ENCODE measurements at places on chromosomes 3 and 15.

- DNase-seq: peak; percentile 32
Observed at GRCh38 chr15:89845305-89845893, 30.7 kb upstream of the ANPEP start.

- no peak for DNase-seq
Observed at GRCh38 chr3:173513123-173513522, 115.6 kb downstream of the NLGN1 start.

GRCh38 chr15:61393949-61394348 is 164.8 kb upstream of the RORA start:
- DNase-seq: no peak

DNA sequence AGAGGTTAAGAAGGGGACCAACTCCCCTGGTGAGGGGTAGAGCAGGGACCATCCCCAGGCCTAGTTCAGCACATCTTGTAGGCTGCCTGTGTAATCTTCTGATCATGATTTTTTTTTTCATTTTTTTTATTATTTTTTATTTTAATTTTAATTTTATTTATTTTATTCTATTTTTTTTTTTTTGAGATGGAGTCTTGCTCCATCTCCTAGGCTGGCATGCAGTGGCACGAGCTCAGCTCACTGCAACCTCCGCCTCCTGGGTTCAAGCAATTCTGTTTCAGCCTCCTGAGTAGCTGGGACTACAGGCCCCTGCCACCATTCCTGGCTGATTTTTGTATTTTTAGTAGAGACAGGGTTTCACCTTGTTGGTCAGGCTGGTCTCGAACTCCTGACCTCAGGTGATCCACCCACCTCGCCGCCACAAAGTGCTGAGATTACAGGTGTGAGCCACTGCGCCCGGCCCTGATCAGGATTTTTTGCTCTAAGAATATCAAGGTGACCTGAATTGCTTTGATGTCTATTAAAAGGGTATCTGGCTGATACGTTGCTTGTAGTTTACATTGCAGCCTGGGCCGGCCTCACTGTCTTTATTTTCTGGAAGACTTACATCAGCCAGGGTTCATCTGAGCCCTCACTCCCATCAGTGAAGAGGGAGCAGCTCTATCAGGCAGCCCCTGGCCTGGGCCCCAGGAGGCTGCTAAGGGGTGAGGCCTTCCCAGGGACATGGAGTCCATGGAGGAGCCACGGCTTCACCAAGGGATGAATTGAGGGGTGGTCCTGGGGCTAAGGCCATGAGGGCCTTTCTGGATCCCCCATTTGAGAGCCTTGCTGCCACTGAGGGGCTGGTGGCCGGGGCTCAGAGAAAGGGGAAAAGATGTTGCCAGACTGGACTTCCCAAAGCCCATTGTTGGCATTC is 10.7 kb downstream of the SYNM start:
- no peak for DNase-seq

DNA sequence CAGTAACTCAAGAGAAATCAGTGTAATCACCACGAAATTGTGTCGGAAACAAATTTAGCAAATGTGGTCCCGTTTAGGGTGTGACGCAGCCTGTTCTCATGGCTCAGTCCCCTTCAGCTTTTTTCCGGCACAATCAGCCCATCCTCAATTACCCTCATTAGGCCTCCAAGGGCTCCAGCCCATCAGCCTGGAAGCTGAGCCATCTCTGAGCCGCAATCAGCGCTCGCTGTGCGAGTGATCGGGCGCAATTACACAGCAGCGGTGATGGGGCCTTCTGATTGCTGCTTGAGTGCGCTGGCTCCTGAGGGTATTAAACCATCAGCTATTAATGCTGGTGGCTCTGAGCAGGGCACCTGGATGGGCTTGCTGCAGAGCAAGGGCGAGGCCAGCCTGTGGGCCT is 55.6 kb downstream of the PLXNA1 start:
- no peak for DNase-seq
